Right lung (tissue), 10 donors: ENCODE measurements at places on chromosomes 11 and 22.

- no peak for DNase-seq
Measured at GRCh38 chr11:19466314-19466713, 225.6 kb upstream of the E2F8 start.

DNA sequence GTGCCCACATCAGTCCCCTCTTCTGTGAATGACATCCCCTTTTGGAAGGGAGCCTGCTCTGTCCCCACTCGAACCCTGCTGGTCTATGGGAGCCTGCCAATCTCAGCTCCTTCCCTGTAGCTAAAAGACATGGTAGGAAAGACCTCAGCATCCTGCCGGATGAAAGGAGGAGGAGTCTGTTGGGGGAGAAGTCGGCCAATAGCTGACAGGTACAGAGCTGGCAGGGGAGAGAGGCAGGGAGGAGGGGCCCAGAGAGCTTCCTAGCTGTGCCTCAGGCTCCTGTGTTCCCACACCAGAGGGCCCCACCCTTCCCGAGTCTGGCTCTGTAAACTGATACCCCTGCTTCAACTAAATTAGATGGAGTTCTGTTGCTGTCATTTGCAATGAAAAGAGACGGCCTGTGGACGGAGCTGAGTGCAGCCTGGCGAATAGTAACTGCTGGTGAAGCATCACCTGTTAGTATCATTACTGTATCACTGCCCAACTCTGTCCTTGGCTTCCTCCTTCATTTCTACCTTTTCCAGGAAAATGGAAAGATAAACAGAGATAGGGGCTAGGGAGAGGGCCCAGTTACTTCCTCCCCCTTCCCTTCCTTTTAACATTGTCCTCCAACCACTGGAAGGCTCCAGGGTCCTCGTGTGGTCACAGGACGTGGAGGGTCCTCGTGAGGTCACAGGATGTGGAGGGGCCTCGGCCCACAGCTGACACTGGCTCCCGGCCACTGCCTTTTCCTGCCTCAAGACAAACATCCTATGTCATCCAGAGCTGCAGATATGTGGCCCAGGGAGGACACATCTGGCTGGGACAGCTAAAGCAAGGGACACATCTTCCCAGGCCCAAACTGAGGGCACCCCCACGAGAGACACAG is 15.1 kb downstream of the FXYD6 start:
- no peak for DNase-seq

DNA sequence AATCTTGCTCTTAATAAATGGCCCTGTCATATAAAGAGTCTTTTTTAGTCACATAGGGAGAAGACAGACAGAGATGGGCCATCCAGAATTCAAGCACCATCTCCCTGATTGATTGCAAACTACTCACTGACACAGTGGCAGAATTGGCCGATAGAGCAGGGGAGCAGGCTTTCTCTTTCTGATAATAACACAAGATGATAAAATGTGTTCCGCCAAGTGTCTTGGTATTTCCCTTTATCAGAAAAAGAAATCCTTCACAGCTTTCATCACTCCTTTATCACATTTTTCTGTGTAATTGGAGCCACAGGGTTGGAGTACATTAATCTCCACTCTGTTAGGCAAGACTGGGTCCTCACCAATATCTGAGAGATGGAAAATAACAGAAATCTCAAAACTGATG is 406.0 kb downstream of the TMEM135 start:
- DNase-seq, result no peak

DNA sequence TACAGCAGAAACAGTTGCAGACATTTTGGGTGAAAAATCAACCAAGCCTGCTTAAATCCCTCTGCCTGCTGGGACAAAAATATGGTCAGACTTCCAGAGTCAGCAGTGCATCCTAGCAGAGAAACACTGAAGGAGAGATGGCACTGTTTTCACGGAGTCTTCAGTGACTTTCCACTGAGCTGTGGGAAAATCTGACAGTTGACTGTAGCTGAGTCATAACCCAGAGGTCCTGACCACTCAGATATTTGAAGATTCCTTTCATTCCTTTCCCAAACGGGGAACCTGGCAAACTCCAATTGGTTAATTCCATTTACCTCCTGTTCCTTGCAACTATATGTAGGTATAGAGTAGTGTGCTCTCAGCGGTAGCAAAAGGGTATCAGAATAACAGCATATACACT is 20.9 kb upstream of the UPB1 start:
- no peak for DNase-seq
